ENCODE measurements at places on chromosomes 5 and 9. TPM values are rescaled to one million over a fixed set of nuclear protein-coding genes. Genes with fewer than 3 reads are reported as not detected.
A peak's percentile ranks its signal among the peaks of the same experiment; 100 is the strongest.

DNA sequence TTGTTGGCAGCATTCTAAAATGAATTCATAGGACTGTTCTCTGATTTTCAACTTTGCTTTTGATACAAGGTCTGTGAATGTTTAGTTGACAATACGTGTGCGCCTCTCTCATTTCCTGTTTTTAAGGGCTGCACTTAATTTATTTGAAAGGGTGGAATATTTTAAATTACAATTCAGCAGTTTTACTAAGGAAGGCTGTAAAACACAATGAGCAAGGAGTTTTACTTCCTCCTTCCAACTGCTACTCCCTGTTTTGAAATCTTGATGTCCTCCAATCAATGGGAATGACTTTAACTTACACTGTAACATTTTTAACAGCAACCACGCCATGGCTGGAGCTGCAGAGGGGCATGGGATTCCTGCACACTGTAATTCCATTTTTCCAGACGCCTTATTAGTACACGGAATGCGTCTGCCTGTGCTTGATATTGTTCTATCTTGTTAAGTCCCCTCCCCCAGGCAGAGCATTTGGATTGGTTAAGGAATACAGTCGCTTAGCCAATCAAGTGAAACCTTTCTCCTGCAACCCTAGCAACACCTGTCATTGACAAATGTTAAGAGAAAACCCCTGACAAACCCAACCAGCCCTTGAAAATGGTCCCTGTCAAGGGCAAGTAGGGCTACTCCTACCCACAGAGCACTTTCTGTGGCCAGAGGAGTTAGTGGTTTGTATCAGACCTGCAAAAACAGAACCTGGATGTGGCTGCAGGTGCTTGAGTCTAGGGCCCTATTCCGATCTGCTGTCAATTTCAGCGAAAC, 12.5 kb upstream of the ZSWIM6 start:
- no peak for DNase-seq

DNA sequence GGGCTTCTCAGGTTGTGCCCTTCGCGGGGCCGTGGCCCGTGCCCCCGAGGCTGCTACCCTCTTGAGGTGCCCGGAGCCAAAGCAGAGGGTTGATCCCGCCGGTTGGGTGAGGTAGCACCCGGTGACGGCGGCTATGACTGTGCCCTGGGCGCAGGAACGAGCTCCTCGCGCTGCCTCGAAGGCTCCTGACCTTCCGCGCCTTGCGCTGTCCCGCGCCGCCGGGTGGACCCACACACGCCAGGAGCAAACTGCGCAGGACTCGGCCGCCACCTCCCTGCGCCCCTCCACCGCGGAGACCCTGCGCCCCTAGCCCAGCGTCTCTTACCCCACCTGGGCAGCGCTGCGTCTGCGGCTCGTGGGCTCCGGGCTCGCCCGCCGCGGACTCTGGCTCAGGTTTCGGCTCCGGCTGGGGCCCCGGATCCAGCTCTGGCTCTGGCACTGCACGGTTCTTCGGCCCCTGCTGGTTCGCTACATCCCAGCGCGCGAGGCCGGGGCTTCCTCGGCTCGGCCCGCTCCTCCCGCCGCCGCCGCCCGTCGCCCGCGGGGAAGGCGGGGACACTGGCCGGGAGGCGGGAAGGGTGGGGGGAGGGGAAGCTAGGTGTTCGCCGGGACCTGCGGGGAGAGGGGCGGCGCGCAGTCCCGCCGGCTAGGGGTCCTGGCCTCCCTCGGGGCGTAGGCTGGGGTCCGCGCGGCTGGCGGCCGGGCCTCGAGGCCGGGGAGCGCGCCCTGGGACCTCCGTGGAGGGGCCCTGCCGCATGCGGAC, 5.4 kb upstream of the PITX1 start:
- DNase-seq, result peak; percentile 22

- no peak for DNase-seq
These were observed 148.6 kb upstream of the ELL2 start for GRCh38 chr5:96110300-96110699.

GRCh38 chr9:124505006-124505900, 1.9 kb downstream of the NR5A1 start:
- DNase-seq, result no peak

ANKDD1B gene
- not detected for total RNA-seq

MYMK gene
- not detected for total RNA-seq

TMEM174 gene
- total RNA-seq, result not detected

C5orf58 gene
- not detected for total RNA-seq

Data from GM23248 (cell line).